ENCODE measurements at places on chromosomes 4 and X. TPM values are rescaled to one million over a fixed set of nuclear protein-coding genes. Genes with fewer than 3 reads are reported as not detected.
A peak's percentile ranks its signal among the peaks of the same experiment; 100 is the strongest.

The FAM184B gene
- total RNA-seq, result not detected

- DNase-seq, result no peak
These were observed 69.1 kb downstream of the PPP2R2C start for GRCh38 chr4:6403400-6403685.

GRCh38 chr4:16908377-16909021, 10.1 kb upstream of the LDB2 start:
- DNase-seq, result no peak

The BEX5 gene
- 3.7 TPM for total RNA-seq

DNA sequence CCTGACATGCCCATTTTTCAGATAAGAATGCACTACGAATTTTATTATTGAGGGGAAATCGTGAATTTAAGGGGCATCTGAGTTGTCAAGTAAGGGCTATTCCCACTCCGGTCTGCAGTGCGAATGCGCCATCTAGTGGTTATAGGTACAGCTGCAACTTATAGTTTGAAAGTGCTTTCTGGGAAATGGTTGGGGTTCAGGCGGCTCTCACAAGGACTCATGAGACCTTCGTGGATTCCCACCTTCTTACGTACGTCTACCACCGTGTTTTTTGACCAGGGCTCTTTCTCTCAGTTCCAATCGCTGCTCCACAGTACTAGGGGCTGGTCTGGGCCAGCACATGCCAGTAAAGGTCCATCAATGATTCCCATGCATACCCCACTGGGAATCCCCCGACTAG, 12.3 kb downstream of the MSL3 start:
- DNase-seq, result no peak

GRCh38 chr4:62450740-62451139, 1250.6 kb downstream of the ADGRL3 start:
- DNase-seq, result no peak

- DNase-seq, result no peak
These were observed 1.3 kb downstream of the FAM53A start for GRCh38 chr4:1682860-1683259.

The FAM241A gene
- 5.1 TPM for total RNA-seq

The RADX gene
- 14.9 TPM for total RNA-seq

DNA sequence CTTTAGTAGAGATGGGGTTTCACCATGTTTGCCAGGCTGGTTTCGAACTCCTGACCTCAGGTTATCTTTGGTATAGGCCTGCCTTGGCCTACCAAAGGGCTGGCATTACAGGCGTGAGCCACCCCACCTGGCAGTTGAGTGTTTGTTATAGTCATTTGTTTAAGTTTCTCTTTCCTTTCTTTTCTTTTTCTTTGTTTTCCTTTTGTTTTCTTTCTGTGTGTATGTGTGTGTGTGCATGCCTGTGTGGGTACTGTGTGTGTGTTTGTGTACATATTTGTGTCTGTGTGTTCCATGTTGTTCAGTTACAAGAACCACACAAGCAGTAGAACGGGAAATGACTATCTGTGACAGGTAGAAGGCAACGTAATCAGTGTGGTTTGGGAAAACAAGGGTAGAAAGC, 624.9 kb downstream of the FSTL5 start:
- no peak for DNase-seq

DNA sequence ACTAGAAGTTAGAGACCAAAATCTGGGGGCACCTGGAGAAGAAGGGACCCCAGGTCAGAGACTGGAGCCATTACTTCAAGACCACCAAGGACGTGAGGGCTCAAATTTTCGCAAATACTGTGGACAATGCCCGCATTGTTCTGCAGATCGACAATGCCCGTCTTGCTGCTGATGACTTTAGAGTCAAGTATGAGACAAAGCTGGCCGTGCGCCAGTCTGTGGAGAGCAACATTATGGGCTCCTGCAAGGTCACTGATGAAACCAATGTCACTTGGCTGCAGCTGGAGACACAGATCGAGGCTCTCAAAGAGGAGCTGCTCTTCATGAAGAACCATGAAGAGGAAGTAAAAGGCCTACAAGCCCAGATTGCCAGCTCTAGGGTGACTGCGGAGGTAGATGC, 101.2 kb downstream of the NCAPG start:
- DNase-seq, result no peak

DNA sequence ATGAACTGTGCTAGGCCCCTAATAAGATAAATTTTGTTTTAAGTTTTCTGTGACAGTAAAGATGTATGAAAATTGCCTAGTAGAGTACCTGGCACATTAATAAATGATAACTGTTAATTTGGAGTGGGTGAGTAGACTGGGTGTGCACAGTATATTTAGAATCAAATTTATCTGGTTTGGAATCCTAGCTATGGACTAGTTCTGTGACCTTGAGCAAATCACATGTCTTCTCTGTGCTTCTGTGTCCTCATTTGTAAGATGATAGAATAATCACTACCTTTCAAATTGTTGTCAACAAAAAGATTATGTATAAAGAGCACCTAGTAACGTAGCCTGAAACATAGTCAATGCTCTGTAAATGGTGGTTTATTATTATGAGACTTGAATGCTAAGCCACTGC, 170.2 kb downstream of the AR start:
- no peak for DNase-seq

DNA sequence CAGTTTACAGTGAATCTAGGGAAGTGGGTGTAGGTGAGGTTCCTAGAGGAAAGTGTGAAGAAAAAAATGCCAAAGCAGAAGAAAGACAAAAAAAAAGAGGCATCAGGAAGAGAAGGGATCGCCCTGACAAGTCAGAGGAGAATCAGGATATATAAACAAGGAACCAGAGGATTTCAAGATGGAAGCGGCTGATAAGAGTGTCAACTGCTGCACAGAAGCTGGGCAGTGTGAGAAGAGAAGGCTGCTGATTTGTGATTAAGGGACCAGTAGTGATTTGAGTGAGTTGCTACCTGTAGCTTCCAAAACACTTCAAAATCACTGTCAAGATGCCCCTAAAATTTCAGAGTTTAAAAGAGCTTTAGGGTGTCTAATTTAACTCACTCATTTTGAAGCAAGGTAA, 258.2 kb downstream of the PPP3CA start:
- no peak for DNase-seq

GRCh38 chr4:76028350-76028765, 5.1 kb upstream of the CXCL10 start:
- DNase-seq, result no peak

GRCh38 chr4:81352446-81352835, 119.3 kb downstream of the RASGEF1B start:
- DNase-seq, result no peak

DNA sequence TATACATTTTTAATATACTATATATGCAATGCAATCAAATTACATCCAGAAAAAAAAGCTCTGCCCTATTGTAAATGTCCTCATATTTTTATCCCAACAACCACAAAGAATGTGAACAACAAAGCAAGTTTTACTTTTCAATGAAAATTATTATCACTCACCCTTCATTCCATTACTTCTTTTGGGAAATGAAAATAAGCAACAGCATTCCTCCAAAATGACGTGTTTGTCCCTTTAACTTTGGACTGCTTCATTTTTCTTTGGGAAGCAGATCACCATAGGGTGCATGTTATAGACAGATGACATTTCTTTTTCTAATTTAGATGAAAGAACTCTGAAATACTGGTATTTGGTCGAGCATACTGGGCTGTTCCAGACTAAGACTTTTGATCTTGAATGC, 667.1 kb upstream of the BOD1L1 start:
- DNase-seq, result no peak

- no peak for DNase-seq
These were observed 99.2 kb upstream of the RAB40AL start for GRCh38 chrX:102837847-102838246.

The TMEM150C gene
- 4.8 TPM for total RNA-seq

The UGT2B17 gene
- total RNA-seq, result 0.23 TPM

GRCh38 chrX:69813677-69814076, 197.8 kb downstream of the EDA start:
- no peak for DNase-seq

DNA sequence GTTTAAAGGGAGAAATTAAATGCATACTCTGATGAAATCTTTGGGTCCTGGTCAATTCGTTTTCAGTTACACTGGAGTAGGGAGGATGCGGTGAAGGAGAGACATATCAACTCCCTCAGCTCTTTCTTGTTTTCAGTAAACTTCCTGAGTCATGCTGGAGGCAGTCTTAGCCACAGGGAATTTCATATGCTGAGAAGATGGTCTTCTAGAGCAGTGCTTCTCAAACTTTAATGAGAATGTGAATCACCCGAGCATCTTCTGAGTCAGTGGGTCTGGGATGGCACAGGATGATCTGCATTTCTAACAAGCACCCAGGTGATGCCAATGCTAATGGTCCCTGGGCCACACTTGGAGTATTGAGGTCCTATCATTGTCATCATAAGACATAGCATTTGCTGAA, 214.5 kb downstream of the KIT start:
- no peak for DNase-seq

DNA sequence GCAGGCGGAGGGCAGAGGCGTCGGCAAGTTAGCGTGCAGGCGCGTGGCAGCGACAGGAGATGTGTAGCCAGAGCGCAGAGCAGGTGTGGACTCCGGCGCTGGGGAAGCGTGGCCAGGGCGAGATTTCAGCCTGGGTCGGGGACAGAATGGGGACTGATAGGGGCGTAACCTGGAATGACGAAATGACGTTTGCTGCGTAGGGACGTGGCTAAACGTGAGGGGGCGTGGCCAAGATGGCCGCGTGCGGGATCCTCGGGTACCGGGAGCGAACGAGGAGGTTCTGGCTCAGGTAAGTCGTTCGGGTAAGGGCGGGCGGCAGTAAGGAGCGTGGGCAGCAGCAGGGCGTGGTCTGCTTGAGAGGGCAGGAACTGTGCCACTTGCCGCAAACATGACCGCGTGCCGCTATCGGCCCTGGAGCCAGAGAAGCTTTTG, 10.9 kb upstream of the CLTRN start:
- peak; percentile 91 for DNase-seq

DNA sequence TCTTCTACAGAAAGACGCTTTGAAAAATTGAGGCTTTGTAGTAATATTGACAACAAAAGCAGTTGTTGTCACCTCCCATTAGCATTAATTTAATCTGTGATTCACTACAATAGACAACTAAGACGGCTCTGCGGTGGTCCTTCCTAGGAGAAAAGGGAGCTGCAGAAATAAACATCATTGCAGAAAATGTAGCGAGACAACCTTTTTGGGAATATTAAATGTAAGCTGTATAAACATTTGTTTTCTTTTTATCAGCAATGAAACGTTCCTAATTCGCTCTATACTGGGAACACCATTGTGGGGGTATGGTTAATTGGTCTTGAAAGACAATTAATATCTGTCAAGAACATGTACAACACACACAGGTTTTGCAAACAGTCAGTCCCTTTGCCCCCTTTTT, 583.3 kb upstream of the TENM3 start:
- DNase-seq, result no peak

DNA sequence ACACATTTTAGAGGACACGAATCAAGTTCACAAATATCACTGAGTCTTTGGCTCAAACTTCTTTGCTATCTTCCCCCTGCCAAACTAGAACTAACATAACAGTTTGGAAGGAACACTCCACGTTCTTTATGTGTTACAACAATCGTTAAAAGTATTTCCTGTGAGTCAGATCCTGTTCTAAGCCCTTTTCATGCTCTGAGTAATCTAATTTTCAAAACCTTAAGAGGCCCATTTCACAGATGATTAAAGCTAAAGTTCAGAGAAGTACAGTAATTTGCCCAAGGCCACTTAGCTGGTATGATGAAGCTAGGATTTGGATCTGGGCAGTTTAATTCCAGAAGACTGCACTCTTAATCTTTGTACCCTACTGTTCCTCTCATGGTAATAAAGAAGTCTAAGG, 854.4 kb upstream of the INTU start:
- DNase-seq, result no peak

GRCh38 chr4:8745826-8746225, 125.8 kb downstream of the HMX1 start:
- peak; percentile 13 for DNase-seq

The SLBP gene
- total RNA-seq, result 29.4 TPM

The FRMPD4 gene
- 0.83 TPM for total RNA-seq

The CABS1 gene
- total RNA-seq, result not detected
